Thymus (tissue), 14 donors: ENCODE measurements at places on chromosomes 6 and 20.

DNA sequence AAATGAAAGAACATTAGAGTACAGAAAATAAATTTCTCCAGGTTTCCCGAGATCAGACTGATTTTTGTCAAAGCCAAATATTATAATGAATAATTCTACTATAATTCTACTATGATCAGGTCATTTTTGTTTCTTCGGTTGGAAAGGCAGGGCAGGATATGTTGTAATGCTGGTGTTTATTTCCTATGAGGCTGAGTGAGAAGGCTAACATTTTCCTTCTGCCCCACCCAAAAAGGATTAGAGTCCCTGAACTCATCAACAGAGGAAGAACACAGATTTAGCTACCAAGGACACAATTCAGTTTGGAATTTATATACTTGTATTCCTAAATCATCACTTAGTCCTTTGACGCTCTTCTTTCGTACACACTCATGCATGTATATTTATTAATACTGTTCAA lies 318.9 kb downstream of the SYNE1 start:
- no peak for DNase-seq

GRCh38 chr6:36484736-36485135 lies 41.9 kb downstream of the KCTD20 start:
- DNase-seq: no peak

DNA sequence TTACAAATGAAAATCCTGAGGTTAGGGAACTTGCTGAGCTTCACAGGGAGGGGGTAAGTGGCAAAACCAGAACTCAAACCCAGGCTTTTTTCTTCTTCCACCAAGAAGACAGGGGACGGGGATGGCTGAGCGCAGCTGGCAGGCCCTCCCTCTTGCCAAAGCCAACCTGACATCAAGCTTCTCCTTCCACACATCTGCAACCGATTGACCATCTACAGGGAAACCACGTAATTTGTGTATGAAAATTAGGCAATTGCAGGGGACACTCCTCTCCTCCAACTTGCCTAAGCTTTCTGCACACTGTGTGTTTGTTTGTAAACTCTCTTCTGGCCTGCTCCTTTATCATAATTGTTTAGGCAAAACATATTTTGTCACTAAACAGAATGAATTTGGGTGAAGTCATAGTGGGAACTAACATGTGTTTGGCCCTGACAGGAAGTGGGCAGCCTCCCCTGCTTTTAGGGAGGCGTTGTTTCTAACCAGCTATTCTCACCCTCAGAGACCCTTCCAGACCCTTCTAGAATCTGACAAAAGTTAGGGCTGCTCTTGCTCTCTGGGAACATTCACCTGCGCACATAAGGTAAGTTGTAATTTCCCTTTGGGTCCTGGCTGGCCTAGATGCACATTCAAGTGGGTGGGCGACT lies 18.9 kb downstream of the ZNF831 start:
- DNase-seq: peak; percentile 34

- DNase-seq: no peak
Observed at GRCh38 chr6:132131758-132132157, 180.6 kb upstream of the CCN2 start.

DNA sequence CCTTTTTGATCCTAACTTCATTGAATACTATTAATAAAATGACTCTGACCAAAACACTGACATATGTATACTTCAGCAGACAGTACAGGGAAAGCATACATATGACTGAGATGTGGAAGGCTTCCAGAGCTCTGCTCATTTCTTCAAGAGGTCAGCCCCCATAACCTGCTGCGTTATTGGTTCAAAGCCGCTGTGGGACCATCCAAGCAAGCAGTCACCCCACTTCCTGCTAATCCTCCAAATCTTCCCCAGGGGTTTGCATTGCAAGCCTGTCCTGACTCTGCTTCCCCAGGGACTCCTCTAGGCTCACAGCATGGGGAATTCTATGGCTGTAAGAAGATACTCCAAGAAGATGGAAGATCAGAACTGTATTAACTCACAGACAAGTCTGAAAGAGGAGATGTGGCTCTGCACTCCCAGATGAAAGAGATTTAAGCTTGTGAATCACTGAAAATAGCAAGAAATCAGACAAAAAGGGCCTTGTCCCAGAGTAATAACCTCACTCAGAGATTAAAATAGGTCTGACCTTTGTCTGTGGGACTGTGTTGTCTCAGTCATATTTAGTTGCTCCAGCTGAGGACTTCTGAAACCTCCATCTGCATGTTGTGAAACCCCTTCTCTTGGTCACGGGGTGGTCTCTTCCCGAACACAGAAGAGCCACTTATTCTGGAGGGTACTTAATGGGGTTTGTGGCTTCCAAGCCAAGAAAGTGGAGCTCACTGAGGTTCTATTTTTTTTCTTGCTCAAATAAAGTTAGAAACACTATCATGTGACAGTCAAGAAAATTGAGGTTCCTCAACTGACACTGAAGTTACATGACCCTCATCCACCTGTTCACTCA lies 101.5 kb upstream of the MARCKS start:
- DNase-seq: no peak

GRCh38 chr6:22322103-22323030 lies 25.5 kb upstream of the PRL start:
- no peak for DNase-seq

GRCh38 chr20:603116-603640 lies 6.9 kb downstream of the TCF15 start:
- DNase-seq: no peak

- DNase-seq: no peak
Observed at GRCh38 chr6:30328397-30328796, 1.7 kb downstream of the TRIM39 start.

DNA sequence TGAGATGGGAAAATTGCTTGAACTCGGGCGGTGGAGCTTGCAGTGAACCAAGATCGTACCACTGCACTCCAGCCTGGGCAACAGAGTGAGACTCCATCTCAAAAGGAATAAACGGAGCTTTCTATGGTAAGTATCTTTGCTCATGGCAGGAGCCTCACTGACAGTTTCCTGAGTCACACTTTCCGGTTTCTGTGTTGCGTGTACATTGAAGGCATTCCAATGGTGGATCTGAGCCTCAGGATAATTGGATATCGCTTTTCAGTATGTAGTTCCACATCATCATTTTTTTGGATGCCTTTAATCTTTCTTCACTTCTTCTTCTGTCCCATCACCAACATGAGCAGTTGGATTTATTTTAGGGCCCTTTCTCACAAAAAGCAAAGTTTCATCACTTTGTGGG lies 28.6 kb upstream of the GTSF1L start:
- no peak for DNase-seq
